Glutamatergic neuron (in vitro differentiated cells): ENCODE measurements at places on chromosomes 13 and 19. TPM values are rescaled to one million over a fixed set of nuclear protein-coding genes. Genes with fewer than 3 reads are reported as not detected.

GRCh38 chr13:105567951-105568525, 967.4 kb downstream of the EFNB2 start:
- H3K4me1 ChIP-seq = no peaks in the 10 kb centered on the region
- H3K36me3 ChIP-seq = no peaks in the 10 kb centered on the region
- no peak overlapping the region for H3K4me3 ChIP-seq

GRCh38 chr13:53807251-53807834, 778.7 kb downstream of the OLFM4 start:
- H3K27ac ChIP-seq = no peak overlapping the region
- DNase-seq = no peak
- no peaks in the 10 kb centered on the region for H3K36me3 ChIP-seq
- no peak overlapping the region for H3K4me3 ChIP-seq
- H3K27me3 ChIP-seq = no peaks in the 10 kb centered on the region

- H3K4me1 ChIP-seq = peaks cover 6% of the 10 kb centered on the region
- no peak overlapping the region for H3K4me3 ChIP-seq
- H3K27ac ChIP-seq = no peak overlapping the region
- H3K27me3 ChIP-seq = no peaks in the 10 kb centered on the region
- H3K36me3 ChIP-seq = no peaks in the 10 kb centered on the region
These were observed 39.5 kb downstream of the UBL3 start for GRCh38 chr13:29810898-29811297.

DNA sequence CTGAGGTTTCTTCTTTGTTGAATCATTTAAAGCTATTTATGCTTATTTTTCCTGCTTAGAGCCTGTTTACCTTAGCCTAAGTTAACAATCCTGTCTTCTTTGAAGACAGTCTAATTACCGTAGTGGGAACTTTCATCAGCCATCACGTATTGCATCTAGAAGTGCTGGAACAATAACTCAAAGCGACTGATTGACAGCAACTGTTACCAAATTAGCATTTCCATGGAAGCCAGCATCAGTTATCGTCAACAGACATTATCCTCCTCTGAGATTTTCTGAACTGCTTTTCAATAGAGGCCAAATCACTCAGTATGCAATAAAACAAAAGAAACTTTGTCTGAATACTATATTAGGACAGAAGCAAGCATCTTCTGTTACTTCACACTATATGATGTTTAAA, 433.3 kb upstream of the SLITRK1 start:
- no peaks in the 10 kb centered on the region for H3K27me3 ChIP-seq
- no peak overlapping the region for H3K27ac ChIP-seq
- H3K36me3 ChIP-seq = peaks cover 6% of the 10 kb centered on the region
- H3K4me3 ChIP-seq = no peak overlapping the region

GRCh38 chr19:45455707-45456499, 11.9 kb upstream of the FOSB start:
- H3K27ac ChIP-seq = no peak overlapping the region
- H3K27me3 ChIP-seq = peaks cover 7% of the 10 kb centered on the region
- no peak overlapping the region for H3K4me3 ChIP-seq
- H3K4me1 ChIP-seq = peaks cover 5% of the 10 kb centered on the region

DNA sequence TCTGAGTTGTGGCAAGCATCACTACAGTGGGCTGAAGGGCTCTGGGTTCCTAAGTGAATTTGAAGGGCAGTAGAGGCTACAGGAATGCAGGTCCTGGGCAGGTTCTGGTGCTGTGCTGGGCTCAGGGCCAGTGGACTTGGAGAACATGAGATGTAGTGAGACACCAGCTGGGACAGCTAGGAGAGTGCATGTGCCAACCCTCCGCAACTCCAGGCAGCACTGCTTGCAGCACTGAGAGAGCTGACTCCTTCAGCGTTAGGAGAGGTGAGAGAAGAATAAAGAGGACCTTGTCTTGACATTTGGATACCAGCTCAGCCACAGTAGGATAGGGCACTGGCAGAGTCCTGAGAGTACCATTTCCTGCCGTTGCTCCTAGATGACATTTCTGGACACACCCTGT, 739.9 kb upstream of the PRR20A start:
- no peak for DNase-seq
- no peak overlapping the region for H3K4me3 ChIP-seq
- H3K4me1 ChIP-seq = no peaks in the 10 kb centered on the region
- H3K36me3 ChIP-seq = no peaks in the 10 kb centered on the region
- no peak overlapping the region for H3K27ac ChIP-seq

GRCh38 chr19:40370997-40371801, 18.8 kb downstream of the HIPK4 start:
- H3K27me3 ChIP-seq = peaks cover 28% of the 10 kb centered on the region
- DNase-seq = no peak
- no peak overlapping the region for H3K4me3 ChIP-seq
- H3K27ac ChIP-seq = peak overlapping the region; percentile 56
- no peaks in the 10 kb centered on the region for H3K36me3 ChIP-seq

DNA sequence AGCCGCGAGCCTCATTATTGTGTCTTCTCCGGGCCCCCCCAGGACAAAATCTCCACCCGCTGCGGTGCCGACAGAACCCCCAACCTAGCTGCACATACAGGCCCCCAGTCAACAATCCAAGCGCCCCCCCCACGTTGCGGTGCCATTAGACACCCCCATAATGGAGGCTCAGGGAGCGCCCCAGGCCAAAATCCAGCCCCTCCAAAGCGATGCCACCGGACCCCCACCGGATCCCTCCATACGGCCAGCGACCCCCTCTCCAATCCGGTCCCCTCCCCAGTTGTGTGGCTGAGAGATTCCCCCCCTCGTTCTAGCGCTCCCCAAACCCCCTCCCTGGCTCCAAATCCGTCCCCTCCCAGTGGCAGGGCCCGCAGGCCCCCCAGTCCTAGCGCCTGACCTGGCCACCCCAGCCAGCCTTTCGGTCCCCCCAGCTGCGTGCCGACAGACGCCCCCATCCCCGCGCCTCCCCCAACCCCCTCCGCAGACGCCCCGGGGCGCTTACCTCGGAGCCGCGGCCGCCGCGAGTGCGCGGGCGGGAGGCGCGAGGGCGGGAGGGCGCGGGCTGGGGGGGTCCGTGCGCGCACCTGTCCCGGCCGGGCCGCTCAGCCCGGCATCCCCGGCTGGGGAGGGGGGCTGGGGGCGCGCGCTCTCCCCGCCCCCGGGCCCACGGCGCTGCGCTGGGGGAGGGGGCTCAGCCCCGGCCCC, 21.6 kb upstream of the SEMA6B start:
- H3K36me3 ChIP-seq = no peaks in the 10 kb centered on the region
- peak; percentile 44 for DNase-seq
- peaks cover 10% of the 10 kb centered on the region for H3K4me1 ChIP-seq

GRCh38 chr19:56991912-56992311, 127.9 kb upstream of the USP29 start:
- DNase-seq = no peak
- H3K27me3 ChIP-seq = no peaks in the 10 kb centered on the region
- no peak overlapping the region for H3K27ac ChIP-seq
- no peak overlapping the region for H3K4me3 ChIP-seq
- peaks cover 13% of the 10 kb centered on the region for H3K36me3 ChIP-seq
- H3K4me1 ChIP-seq = no peaks in the 10 kb centered on the region

DNA sequence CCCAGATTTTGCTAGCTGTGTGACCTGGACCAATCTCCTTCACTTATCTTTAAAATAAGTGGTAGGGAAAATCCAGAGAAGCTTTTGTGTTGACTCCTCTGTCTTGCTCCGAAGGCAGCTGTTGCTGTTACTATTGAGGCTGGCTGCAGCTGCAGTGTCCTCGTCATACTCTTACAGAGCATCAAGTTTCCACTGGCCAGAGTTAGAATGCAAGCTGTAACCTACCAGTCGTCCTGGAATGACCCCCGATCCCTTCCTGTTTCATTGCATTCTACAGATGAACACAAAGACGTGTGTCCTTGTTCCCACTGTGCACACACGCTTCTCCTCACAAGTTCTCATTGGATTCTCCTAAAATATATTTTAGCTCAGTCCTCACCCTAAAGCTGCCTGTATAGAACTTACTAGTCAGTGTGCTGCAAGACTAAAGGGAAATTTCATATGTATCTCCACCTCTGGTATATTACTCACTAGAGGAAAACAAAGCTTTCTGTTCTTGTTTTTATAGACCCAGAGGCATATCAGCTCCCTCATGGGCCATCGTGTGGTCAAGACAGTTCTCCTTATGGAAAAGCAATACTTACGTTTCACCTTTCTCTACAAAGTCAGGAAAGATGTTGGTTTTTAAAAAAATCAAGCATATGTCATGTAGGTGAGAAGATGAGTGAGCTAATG, 589.8 kb downstream of the LMO7 start:
- H3K27me3 ChIP-seq = no peaks in the 10 kb centered on the region
- H3K36me3 ChIP-seq = no peaks in the 10 kb centered on the region
- DNase-seq = no peak
- H3K27ac ChIP-seq = no peak overlapping the region

The ATCAY gene
- total RNA-seq = 182 TPM

The FRY gene
- total RNA-seq = 83.6 TPM

The PDX1 gene
- total RNA-seq = not detected

The SYT5 gene
- 23.7 TPM for total RNA-seq

The GPALPP1 gene
- 27.7 TPM for total RNA-seq

The C1QTNF9B gene
- total RNA-seq = not detected

The CEACAM5 gene
- total RNA-seq = not detected
